ENCODE measurements at places on chromosomes 16 and 17.
A peak's percentile ranks its signal among the peaks of the same experiment; 100 is the strongest.

GRCh38 chr17:77096570-77097214 lies 44.1 kb upstream of the SEC14L1 start:
- no peak for DNase-seq

GRCh38 chr17:57197466-57198071 lies 58.8 kb upstream of the MSI2 start:
- no peak for DNase-seq

GRCh38 chr16:84924331-84925091 lies 86.8 kb downstream of the ZDHHC7 start:
- DNase-seq: no peak

- no peak for DNase-seq
Measured at GRCh38 chr17:82354804-82355308, 4.2 kb upstream of the TEX19 start.

DNA sequence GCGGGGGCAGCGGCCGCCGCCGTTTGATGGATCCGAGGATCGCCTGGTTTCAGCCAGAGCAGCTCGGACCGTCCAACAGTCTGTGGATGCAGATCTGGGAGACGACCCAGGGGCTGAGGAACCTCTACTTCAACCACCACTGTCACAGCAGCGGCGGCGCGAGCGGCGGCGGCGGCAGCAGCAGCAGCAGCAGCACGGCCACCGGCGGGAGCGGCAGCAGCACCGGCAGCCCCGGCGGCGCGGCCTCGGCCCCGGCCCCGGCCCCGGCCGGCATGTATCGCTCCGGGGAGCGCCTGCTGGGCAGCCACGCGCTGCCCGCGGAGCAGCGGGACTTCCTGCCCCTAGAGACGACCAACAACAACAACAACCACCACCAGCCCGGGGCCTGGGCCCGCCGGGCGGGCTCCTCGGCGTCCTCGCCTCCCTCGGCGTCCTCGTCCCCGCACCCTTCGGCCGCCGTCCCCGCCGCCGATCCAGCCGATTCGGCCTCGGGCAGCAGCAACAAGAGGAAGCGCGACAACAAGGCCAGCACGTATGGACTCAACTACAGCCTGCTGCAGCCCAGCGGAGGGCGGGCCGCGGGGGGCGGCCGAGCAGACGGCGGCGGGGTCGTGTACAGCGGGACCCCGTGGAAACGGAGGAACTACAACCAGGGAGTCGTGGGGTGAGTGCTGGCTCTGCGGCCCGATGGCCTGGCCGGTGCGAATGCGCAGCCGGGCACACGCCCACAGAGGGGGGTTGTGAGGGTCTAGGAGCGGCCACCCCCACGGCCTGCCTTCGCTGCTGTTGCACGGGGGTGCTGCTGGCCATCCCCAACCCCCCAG lies 702 bp downstream of the TENT4B start:
- peak; percentile 18 for DNase-seq

DNA sequence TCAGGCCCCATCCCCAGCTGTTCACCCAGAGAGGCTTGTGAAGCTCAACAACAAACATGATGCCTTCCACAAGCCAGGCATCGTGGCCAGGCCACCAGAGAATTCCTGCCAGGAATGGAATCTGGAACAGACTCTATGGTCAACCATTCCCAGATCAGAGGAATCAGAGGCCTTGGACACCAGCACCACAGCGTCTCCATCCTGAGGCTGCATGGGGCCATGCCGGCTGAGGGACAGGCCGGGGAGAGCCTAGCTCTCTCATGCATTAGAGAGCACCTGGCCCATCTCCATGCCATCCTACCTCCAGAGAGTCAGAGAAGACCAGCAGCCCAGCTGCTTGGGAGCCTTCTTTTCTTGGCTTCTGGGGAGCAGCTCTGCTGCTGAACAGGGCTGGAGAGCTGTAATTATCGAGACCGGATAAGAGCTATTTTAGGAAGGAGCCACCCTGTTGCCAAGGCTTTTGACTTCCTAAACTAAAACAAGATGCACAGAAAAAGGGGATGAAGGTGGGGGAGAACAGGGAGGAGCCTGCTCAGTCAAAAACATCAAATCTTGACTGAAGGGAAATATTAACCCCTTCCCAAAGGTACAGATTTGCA lies 24.5 kb upstream of the MTMR4 start:
- DNase-seq: no peak

GRCh38 chr16:66277311-66278070 lies 89.0 kb upstream of the CDH5 start:
- DNase-seq: no peak

DNA sequence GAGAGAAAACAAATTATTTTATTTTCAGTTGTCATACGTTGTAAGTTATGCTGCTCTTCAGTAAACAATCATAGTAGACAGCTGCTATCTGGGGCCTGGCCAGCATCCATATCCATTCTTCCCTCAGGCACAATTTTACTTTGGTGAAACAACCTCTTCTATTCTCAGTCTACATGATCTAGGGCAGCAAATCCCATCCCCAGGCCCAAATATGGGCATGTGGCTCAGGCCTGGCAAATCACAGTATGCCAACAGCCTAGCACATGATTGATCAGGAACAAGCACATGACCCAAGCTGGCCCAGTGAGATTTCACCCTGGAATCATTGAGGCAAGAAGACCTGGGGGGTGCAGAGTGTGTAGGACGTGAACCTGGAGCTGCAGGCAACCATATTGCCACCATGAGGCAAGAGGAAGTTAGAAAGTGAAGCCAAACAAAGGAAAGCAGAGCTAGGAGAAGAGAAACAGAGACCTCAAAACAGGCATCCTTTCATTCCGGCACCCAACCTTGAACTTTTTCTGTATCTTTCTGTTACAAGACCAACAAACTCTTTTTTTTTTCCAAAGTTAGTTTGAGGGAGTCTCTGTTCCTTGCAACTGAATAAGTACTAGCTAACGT lies 10.3 kb upstream of the ABCC12 start:
- no peak for DNase-seq

DNA sequence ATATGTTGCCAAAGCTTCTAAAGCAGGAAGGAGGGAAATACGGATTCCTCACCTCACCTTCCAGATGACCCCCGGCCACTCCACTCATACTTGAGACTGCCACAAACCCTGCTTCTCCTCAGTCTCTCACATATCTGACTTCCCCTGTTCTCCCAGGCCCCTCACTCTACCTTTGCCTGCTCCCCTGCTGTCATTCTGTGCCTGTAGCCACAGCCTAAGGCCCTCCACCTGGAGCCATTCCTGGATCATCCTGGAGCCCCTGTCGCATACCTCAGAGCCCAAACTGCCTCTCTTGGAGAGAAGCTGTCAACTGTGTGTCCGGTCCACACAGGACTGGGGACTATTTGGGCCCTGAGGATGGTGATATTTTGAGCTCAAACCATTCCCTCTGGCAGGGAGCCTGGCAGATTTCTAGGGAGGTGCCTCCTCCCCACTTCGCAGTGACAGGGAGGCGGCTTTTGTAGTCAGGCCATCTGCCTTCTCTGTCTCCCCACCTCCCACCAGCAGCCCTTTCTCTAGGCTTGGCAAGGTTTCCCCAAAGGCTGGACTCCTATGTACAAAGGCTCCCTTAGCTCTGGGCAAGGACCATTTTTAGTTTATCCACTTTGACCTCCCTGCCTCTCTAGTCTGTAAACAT lies 2.3 kb upstream of the MED24 start:
- no peak for DNase-seq

DNA sequence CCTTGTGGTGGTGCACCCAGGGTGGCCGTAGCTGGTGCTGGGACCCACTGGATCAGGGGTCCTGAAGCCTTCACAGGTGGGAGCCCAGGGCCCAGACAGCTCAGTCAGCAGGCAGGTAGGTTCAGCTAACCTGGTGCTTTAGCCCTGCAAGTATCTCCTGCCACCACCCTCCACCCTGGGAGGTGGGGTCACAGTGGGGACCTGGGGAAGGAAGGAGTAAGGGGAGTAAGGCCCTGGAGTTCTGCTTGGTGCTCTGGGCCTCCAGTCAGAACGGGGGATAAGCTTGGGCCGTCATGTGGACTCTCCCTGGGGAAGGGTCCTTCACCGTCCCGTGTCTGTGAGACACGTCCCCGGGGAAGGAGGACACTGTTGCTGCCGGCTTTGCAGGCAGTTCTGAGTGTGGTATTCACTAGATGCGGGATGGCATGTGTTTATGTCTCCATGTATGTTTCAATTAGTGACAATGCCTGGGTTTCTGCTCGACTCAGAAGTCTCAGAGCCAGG lies 20.7 kb downstream of the SGSM2 start:
- DNase-seq: no peak

GRCh38 chr16:87418644-87419043 lies 26.5 kb downstream of the MAP1LC3B start:
- no peak for DNase-seq

- no peak for DNase-seq
Measured at GRCh38 chr16:72740347-72740746, 307.6 kb downstream of the ZFHX3 start.

DNA sequence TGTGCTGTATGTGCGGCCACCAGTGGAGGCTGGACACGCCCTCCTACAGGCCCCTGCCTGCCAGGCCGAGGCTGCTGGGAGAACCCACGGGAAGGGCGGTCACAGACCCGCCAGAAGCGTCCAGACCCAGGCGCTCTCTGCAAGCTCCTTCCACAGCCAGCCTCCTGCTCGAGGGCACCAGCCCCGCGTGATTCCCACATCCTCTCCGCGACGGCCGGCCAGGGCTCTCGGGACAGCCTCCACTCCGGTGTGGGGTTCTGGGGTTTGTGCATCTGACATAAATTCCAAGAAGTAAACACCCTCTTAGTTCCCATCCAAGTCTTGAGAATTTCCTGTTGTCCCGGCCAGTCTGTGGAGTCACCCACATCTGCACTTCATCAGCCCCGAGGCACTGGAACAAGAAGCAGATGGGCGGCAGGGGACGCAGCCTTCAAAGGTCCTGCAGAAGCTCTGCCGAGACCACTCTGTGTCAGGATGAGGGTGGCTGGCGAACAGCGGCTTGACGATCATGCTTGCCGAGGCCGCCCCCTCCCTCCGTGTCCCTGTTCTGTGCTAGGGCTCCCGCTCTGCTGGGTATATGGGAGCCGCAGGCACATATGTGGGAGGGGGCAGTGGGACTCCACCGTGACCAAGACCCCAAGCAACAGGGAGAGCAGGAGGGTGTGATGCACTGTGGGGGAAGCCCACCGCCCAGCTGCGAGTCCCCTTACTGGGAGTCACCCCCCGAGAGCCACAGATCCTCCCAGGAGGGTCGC lies 2.4 kb upstream of the TMEM204 start:
- DNase-seq: no peak

All from CD4-positive, alpha-beta T cell treated with Interferon gamma for 1 hour (primary cell).